ENCODE measurements at places on chromosomes 12 and 14.

DNA sequence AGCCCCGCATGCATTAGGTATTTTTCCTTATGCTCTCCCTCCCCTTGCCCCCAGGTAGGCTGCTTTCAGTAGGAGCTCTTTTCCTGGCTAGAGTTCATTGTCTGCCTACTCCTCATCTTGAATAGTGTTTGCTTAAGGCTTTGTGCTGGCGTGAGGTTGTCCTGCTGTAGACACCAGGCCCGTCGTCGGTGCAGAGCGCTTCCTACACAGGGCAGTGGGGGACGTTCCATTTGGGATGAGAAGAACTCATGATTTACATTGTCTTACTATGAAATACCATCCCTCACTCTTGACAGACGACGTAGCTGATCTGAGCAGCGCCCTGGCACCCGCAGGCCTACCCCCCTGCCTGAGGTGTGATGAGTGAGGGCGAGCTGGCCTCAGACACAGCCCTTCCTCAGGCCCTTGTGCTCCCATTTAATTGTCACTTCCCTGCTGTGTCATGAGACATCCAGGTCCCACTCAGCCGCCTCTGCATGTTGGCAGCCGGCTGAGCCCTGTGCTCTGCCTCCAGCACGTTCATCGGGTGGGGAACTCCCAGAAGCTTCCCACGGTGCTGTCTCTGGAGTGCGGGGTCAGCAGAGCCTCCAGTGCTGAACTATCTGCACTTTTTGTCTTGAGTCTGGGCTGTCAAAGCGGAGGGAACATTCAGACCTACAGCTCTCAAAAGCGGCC, 76.0 kb downstream of the WDR20 start:
- no peak for DNase-seq

DNA sequence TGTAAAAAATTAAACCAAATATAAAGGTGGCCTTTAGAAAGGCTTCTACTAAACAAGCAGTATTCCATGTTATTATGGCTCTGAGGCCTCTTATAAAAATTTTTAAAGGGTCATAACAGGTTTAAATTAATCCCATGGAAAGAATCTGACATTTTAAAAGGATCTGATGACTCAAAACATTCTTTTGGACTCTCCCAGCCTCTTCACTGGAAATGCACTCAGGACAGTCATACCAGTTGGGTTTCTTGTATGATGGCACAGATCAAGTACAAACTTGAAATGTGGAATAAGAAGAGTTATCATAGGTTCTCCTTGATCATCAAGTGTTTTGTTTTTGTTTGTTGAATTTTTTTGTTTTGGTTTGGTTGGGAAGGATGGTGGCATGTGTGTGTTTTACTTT, 50.8 kb downstream of the PPP2R5E start:
- no peak for DNase-seq

- no peak for DNase-seq
Observed at GRCh38 chr14:35416108-35416750, 11.7 kb upstream of the NFKBIA start.

GRCh38 chr12:30448038-30448437, 247.6 kb downstream of the IPO8 start:
- no peak for DNase-seq

GRCh38 chr14:59330455-59330854, 134.7 kb downstream of the GPR135 start:
- no peak for DNase-seq

- DNase-seq = no peak
Observed at GRCh38 chr14:47270715-47271114, 404.7 kb downstream of the MDGA2 start.

All from KBM-7 (cell line).